ENCODE measurements at places on chromosomes 6 and 20.
A peak's percentile ranks its signal among the peaks of the same experiment; 100 is the strongest.

- DNase-seq: no peak
Measured at GRCh38 chr6:39050453-39051112, 2.0 kb downstream of the GLP1R start.

- no peak for DNase-seq
Measured at GRCh38 chr20:57638173-57638894, 18.1 kb upstream of the ZBP1 start.

- DNase-seq: peak; percentile 79
Measured at GRCh38 chr20:62616728-62617621, 25.3 kb upstream of the SLCO4A1 start.

DNA sequence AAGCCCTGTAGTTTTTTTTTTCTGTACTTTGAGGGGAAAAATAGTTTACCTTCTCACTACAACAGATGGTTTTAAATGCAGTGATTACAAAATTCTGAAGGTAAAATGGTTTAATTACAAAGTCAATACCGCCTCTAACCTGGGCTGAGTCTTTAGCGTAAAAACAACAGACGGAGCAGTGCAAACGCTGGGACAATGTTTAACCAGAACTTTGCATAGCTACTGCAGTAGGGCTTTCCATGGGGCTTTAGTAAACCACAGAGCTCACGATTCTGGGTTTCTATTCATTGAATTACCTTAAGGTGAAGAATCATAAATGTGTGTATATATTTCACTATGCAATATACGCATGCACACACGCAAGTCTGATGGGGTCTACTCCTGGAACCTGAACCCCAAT, 77.9 kb downstream of the RFX6 start:
- no peak for DNase-seq

DNA sequence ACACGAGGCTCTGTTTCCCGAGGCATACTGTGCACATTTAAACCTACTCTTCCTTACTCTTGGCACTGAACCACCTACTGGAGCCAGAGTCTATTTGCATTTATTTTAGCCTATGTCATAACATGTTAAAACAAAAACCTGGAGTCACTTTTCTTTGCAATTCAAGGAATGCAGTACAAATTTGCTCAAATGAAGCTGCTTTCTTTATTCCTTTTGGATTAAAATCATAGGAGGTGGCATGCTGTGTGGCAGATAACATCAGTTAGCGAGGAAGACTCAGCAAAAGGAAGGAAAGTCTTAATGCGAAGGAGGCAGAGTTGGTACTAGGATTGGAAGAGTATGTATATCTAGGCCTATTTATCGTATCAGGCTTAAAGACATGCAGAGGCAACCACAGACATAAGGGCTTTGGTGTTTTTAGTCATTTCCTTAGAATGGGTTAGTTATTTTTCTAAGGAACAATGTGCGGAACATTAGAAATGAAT, 92.9 kb downstream of the SAMD3 start:
- DNase-seq: no peak

DNA sequence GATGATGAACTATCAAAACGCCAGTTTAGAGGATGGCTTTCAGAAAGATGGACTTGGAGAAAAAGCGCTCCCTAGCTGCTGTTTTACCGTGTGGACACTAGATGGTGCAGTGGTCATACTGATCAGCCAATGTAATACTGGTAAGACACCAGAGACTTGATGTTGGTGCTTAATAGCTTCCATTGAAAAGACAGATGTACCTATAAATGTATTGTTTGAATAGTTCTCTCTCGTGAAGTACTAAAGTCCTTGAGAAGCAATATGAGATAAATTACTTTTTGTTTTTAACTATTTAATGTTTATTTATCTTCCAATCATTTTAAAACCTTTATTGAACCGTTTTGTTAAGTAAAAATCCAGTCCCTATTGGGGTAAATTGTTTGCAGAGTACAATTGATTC, 63.9 kb upstream of the FUCA2 start:
- peak; percentile 39 for DNase-seq

- no peak for DNase-seq
Measured at GRCh38 chr6:143110996-143111395, 50.3 kb downstream of the AIG1 start.

- DNase-seq: no peak
Measured at GRCh38 chr6:136228814-136229213, 21.3 kb downstream of the MTFR2 start.

GRCh38 chr6:14384175-14384949, 266.8 kb downstream of the CD83 start:
- DNase-seq: no peak

- DNase-seq: no peak
Measured at GRCh38 chr6:160950507-160950906, 41.1 kb upstream of the MAP3K4 start.

GRCh38 chr20:24836041-24836533, 113.0 kb upstream of the CST7 start:
- DNase-seq: no peak

GRCh38 chr6:42520786-42521607, 42.8 kb upstream of the UBR2 start:
- no peak for DNase-seq

DNA sequence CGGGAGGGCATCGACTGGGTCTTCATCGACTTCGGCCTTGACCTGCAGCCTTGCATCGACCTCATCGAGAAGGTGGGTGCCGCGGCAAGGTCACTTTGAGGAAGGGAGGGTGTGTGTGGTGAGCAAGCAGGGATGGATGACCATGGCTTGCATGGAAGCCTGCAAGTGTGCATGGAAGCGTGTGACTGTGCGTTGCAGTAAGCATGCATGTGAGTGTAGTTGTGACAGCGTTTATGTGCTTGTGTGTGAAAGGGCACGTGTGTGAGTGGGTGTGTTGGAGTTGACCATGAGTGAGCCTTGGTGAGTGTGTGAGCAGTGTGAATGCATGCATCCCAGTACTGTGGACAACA, 32.5 kb downstream of the MYH7B start:
- no peak for DNase-seq

DNA sequence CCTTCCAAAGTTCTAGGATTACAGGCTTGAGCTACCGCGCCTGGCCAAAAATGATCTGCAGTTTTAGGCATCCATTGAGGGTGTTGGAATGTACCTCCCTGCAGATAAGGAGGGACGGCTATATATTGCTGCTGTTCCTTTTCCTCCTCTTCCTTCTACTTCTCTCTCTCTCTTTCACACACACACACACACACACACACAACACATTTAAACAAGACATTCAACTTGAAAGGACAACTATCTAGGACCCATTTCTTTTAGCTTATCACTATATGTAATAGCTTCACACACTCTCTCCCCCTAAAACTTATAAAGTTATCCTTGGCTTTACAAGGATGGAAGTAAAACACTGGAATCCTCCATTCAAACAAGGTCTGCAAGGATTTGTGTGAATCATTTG, 260.6 kb downstream of the PHACTR1 start:
- DNase-seq: no peak

DNA sequence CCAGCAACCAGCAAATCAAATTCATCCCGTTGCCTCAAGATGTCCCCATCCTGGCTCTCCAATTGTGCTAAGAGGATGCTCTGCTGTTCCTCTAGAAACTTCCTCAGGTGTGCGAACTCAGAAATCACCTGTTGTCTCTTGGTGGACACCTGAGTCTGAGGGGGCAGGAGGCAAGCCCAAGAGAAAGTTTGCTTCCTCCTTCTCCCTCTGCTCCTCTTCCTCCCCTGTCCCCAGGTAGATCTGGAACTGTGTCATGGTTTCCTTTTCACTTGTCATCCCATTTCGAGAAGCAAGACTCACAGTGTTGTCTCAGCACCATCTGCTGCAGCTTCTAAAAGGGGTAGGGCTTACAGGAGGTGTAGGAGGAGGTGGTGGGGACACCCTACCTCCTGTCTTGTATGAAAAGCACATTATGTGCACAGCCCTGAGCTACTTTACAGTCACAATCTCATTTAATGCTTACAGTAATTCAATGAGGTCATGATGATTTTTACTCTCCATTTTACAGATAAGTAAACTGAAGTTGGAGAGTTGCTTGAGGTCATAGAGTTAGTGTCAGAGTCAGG, 2.5 kb downstream of the TRIM10 start:
- DNase-seq: no peak

DNA sequence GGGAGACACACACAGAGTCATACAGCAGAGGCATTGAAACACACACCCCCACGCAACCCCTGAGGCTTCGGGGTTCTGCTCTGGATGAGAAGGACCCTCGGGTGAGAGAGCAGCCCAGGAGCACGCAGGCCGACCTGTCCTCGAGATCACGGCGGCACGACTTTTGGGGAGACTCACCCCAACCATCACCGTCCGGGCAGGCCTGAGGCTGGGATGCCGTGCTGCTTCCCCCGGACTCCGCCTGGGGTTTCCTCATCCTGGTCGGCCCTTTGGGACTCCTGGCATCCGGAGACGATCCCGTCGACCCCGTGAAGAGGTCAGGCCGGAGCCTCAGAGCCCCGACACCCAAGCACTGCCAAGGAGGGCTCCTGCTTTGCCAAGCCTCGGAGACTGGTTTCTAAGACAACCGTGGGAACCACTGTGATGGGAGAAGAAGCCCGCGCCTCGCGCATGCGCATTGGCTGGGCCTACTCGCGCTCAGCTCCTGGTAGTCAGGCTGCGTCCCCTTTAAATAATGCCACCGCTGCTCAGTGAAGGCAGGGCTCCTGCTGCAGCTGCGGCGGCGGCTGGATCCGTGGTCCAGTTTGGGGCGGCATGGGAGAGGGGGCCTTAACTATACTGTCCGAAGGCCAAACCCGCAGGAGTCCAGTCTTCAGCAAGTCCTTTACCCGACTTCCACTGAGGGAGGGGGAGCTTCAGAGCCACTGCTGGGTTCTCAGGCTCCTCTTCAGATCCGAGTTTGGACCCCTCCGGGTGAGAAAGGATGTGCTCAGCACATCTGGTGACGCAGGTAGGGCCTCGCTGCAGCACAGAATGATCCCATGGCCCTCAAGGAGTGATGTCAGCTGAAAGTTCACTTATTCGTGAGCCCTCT, 171.4 kb upstream of the ZNF337 start:
- no peak for DNase-seq

DNA sequence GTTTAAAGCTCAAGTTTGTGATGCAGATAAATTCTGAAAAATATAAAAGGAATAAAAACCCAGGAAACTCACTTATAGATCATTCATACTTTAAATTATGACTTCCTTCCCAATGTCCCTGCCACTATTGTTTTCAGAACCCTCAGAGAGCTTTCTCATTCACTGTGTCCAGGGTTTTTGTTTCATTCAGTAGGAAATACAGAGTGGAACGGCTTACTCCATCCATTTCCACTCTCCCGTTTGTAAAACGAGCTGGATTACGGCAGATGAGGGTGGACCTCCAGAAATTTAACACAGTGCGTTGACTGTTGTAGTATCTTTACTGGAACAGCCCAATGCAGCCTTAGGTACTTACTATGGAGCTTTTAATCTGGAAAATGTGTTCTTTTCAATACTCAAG, 23.6 kb downstream of the BPIFA1 start:
- DNase-seq: no peak

Measured in GM18507 (cell line).